ENCODE measurements at places on chromosomes 1 and 21.

DNA sequence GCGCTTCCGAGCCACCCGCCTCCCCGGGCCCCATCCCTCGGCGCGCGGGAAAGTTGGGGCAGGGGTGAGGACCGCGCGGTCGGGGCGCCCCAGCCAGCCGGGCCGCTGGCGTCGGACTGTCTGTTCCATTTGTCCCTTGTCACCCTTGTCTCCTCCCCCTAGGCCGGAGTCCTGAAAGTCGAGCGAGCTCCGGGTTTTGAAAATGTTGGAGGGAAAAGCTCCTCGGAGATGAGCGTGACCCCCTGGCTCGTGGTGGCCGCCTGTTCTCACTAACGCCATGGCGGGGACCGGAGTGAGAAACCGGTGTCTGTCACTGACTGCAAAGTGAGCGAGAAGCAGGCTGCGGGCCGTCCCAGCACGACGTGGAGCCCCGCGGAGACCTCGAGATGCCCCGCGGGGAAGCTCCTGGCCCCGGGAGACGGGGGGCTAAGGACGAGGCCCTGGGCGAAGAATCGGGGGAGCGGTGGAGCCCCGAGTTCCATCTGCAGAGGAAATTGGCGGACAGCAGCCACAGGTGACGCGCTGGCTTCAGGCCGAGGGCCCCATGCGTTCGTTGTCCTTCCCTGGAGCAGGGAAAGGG, 491 bp downstream of the PER3 start:
- DNase-seq = no peak

DNA sequence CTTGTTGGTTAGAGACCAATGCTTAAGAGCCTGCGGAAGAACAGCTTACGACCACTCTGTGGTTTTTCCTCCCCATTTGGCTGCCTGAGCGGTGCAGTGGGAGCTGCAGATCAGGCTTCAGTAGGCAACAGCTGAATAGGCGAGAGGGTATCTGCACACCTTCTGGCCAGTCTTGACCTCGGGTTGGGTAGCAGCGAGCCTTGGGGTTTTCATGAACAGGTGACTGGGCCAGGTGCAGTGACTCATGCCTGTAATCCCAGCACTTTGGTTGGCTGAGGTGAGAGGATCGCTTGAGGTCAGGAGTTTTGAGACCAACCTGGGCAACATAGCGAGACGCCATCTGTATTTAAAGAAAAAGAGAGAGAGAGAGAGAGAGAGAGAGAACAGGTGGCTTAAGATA, 41.0 kb downstream of the NENF start:
- no peak for DNase-seq

GRCh38 chr21:38289705-38290485, 33.1 kb downstream of the KCNJ15 start:
- DNase-seq = peak; percentile 98

- no peak for DNase-seq
Observed at GRCh38 chr1:184493987-184494388, 107.2 kb downstream of the C1orf21 start.

GRCh38 chr1:42312576-42313212, 22.3 kb downstream of the FOXJ3 start:
- DNase-seq = no peak

- DNase-seq = no peak
Observed at GRCh38 chr1:119266858-119267257, 101.7 kb upstream of the HAO2 start.

DNA sequence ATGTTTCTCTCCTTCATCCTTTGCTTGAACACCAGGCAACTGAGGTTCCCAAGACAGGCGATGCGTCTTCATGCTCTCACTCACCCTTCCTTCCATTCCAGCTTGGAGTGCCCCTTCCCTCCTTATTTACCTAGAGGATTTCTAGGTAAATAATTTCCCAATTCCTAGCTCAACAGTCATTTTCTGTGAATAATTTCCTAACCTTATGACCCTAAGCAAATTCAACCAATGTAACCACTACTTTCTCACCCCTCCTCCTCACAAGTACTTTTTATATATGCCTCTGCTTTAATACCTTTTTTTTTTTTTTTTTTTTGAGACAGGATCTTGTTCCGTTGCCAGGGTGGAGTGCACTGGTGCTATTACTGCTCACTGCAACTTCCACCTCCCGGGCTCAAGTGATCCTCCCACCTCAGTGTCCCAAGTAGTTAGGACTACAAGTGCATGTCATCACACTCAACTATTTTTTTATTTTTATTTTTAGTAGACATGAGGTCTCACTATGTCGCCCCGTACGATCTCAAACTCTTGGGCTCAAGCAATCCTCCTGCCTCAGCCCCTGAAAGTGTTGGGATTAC, 86.7 kb downstream of the USP24 start:
- peak; percentile 53 for DNase-seq

DNA sequence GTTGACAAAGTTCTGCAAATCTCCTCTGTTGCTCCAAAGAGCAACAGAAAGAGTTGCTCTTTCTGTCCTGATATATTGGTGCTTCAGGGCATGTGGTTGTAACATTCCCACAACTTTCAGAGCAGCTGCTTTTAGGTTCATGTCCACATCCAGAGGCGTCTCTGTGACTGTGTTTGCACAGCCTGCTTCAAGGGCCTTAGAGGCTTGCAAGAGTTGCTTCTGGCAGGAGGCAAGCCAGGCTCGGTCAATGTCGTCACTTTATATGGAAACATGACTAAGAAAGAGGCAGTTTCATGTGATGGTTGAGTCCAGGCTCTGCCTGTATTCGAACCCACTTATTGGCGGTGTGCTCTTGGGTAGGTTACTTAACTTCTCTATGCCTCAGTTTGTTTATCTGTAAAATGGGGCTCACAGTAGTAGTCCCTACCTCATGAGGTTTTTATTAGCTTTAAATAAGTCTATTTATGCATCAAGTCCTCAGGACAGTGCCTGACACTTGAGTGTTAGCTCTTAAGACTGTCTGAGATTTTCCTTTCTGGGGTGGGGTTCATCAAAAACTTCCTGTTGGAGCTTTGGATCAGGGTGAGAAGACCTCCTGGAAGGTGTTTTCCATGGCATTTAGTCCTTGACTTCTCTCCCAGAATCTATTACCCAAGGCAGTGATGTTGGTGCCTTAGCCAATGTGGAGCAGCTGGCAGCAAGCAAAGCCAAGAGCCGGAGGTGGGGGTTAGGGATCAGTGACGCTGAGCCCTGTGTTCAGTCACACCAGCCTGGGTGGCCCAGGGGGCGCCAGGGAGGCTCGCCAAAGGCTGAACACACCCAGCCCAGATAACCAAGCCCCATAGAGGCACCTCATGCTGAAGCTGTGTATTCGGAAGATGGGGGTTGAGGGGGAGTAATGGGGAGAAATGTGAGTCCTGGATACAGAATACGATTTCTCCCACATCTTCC, 18.9 kb downstream of the LHX4 start:
- DNase-seq = no peak

- DNase-seq = no peak
Observed at GRCh38 chr1:233359431-233359830, 31.9 kb downstream of the MAP3K21 start.

DNA sequence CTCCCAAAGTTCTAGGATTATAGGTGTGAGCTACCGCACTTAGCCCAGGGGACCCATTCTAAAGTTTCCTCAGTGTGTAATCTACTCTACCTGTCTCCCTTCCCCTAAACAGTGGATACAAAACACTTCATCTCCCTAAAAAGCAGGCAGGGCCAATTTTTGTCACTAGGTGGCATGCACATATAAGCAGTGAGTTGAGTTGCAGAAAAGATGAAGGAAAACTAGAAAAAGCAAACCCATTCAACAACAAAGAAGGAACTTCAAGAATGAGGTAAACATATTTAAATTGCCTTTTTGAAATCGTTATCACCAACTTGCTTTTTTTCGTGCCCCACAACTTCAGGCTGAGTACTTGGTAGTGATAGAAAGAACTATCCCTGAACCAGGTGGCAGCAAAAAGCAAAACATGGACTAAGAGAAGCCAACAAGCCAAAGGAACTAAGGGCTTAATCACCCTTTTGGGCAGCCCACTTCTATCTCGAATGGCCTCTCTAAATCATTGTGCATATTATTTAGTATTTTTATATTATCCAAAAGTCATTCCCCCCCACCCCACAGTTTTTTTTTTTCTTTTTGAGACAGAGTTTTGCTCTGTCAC, 19.7 kb upstream of the ALDH9A1 start:
- DNase-seq = peak; percentile 48

- DNase-seq = no peak
Observed at GRCh38 chr1:20358761-20359263, 68.1 kb downstream of the VWA5B1 start.

GRCh38 chr1:4375812-4376211, 278.6 kb upstream of the AJAP1 start:
- DNase-seq = no peak

DNA sequence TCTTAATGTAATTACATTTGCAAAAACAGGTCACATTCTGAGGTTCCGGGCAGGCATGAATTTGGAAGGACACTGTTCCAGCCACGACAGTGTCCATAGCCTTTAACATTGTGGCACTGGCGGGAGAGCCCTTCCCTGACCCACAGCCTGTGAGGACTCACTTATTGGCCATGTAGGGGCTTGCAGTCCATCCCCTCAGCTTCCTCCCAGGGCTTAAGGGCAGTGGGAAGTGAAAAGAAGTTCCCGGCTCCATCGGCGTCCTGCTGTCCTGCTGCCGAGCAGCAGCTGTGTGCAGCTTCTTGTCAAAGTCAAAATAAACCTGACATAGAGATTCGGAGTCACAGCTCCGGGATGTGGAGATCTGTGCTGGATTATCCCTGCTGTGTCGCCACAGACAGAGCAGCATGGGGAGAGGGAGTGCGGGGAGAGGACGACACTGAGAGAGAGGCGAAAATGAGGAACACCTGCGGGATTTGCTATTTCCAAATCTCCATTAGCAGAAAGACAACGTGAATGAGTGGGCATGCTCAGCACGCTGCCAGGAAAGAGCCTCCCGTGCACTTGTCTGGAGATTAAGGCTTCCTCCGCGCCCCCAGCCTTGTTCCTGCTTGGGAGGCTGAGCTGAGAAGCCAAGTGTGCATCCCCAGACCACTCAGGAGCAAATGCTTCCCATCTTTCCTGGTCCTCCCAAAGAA, 260.3 kb downstream of the ASTN1 start:
- no peak for DNase-seq

DNA sequence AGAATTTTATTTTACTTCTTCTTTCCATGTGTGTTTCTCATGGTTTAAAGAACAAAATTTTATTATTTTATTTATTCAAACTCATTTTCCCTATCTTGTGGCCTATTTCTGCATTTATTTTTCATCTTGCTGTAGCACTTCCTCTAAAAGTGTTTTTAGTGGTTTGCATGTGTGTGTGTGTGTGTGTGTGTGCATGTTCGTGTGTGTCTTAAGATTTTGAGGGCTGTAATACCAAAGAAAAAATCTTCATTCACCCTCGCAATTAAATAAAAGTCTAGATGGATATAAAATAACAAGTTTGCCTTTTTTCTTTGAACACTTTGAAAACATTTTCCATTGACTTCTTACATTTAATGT, 24.6 kb upstream of the FCRL3 start:
- peak; percentile 59 for DNase-seq

DNA sequence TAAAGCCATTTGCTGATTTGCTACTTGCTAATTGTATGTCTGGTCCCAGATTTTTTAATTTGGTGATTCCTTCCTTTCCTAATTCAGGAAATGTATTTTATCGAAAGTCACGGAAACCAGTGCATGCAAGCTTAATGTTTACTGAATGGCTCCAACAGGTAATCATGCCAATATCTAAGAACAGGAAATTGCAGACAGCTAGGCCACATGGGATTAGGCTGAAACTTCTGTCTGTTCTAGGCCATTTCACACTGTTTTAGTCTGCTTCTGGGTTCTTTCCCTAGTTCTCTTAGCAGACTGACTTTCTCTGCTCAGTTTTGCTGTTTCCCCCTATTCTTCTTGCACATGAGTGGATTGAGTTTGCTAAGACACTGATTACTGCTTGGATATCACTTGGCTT, 111.4 kb downstream of the NTNG1 start:
- no peak for DNase-seq

DNA sequence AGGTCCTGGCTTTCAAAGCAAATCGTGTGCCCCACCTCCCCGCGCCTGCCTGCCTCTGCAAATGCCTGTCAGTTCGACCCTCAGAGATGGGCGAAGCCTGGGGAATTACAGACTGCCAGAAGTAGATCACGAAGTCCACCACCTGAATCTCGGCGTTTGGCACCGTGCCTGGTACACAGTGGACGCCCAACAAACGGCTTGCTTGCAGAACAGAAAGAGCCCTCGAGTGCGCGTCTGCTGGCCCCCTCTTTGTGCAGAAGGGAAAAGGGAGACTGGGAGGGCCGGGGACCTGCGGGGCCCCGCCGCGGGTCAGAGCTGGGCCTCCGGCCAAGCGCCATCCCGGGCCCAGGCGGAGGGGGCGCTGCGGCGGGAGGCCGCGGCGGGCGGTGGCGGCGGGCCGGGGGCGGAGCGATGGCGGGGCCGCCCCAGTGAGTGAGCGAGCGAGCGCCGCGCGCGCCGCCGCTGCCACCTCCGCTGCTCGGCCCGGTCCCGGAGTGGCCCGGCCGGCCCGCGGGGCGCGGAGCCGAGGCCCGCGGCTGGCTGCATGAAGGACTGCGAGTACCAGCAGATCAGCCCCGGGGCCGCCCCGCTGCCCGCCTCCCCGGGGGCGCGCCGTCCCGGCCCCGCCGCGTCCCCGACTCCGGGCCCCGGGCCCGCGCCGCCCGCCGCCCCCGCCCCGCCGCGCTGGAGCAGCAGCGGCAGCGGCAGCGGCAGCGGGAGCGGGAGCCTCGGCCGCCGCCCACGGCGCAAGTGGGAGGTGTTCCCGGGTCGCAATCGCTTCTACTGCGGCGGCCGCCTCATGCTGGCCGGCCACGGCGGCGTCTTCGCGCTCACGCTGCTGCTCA, at the start of gene ZDHHC18:
TSS of gene ZDHHC18 (plus strand) at position 428 of the 845 bp plus-strand sequence. CDS start at position 545, 117 bp downstream.
- DNase-seq = peak; percentile 57

DNA sequence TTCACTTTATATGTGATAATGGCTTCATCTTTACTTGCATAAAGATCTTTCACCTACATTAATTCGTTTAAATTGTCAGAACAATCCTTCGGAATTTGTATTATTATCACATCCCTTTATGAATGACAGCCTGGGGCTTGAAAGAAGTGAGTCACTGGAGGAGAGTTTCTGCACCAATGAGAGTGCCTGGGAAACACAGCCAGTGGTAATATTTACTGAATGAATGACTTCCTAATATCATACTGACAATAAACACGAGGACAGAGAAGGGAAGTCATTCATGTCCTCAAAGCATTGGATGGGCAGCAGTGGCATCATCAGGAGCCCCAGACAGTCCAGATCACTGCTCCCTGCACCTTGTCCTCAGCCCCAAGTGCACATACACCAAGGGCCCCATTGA, 40.7 kb upstream of the PDE4B start:
- DNase-seq = no peak

GRCh38 chr21:16993416-16994038, 519.3 kb upstream of the CXADR start:
- DNase-seq = no peak

GRCh38 chr1:56135069-56135863, 444.1 kb downstream of the PLPP3 start:
- no peak for DNase-seq

- DNase-seq = no peak
Observed at GRCh38 chr1:9792156-9793042, 31.4 kb downstream of the CLSTN1 start.
